ENCODE measurements at places on chromosomes 7 and 10.

- no peak for DNase-seq
Measured at GRCh38 chr10:71493741-71494140, 97.0 kb downstream of the CDH23 start.

- no peak for DNase-seq
Measured at GRCh38 chr7:133649593-133649992, 396.7 kb downstream of the EXOC4 start.

DNA sequence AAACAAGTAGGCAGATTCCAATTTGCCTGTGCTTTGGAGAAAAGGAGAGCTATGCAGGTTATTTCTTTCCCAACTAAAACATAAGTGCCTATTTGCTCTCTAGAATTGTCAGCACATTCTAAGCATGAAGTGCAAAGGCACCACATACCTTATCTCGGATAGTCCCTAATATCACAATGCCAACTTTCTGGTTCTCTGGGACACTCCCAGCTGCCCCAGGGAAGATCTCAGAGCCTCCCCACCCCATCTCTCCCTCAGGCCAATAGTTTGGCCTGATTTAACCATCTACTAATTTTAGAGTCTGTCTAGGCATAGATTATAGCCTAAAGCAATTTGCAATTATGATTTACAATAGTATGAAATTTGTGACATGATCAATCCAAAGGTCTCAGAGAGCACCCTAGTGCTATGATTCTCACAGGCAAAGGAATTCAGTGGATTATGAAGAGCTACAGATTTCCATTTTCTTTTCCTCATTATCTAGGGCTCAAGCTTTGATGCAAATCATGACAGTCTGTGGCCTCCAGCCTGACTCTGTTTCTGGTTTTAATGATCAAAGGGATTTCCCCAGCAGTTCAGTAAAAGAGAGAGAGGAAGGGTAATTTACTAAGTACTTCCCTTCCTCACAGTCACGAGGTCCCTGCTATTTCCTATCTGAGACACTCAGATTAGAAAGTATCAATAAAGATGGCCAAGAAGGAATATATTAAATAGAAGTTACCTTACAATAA is 29.0 kb upstream of the IL6 start:
- no peak for DNase-seq

GRCh38 chr10:26361971-26362370 is 76.2 kb upstream of the APBB1IP start:
- no peak for DNase-seq

GRCh38 chr10:69572159-69573055 is 815 bp downstream of the NEUROG3 start:
- DNase-seq: no peak

- DNase-seq: peak; percentile 19
Measured at GRCh38 chr7:22885797-22886261, 63.2 kb upstream of the TOMM7 start.

GRCh38 chr7:111459757-111460280 is 102.5 kb downstream of the IMMP2L start:
- no peak for DNase-seq
